NCI-H187 (cell line): ENCODE measurements at places on chromosomes 7 and 10.

DNA sequence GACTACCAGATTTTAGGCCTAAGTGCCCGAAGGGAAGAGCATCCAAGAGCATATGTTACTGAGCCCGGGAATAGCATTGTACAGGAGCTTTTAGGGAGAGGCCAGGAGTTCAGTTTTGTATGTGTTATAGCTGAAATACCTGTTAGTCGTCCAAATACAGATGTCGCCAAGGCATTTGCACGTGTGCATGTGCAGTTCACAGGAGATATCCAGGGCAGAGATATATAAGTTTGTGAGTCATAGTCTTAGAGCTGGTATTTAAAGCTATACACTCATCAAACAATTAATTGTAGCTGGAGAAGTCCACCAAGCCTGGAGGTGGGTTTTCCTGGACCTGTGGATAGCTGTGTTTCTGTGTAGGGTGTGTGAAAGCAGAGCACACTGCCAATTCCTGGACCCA, 394.0 kb upstream of the FZD8 start:
- DNase-seq: no peak

DNA sequence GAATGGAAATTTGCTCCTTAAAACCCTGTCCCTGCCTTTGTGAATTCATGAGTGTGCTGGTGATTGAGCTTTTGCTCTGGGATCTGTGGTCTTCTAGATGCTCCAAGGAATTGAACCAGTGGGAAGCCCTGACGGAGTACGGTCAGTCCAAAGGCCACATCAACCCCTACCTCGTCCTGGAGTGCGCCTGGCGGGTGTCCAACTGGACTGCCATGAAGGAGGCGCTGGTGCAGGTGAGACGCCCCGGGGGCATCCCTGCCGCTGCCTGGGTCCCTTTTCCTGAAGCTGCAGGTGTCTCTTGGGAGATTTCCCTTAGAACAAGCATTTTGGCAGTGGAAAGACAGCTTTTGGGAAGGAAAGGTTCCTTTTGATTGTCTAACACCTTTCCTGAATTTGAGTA, 100.3 kb downstream of the TRRAP start:
- no peak for DNase-seq

DNA sequence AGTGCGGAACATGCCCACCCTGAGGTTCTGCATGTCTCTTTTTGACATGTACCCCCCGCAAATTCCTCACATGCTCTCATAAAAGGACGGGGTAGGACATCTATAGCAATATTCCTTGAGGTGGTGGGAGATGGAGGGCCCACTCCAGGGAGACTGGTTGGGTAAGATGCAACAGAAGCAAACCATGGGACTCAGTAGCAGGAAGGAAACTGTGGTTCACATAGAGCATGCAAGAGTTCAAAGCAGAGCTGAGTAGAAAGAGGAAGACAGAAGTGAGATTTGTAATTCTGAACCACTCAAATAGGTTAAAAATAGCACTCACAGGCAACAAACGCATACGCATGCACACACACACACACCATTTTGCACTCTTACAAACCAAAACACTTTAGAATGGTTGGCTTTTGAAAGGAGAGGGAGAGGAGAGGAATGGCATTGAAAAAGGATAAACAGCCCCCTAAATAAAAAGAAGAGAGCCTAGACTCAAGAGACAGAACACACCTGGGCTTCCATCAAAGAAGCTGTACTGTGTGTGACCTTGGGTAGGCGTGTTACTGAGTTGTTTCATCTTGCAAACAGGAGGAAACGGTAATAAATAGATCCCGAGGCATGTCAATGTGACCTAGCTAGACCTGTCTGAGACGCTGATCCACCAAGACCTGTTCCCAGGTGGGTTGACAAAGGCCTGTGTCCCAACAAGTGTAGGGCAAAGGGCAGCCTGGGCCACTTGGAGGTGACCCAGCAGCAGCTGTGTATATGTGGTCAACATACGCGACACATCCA, 77.6 kb upstream of the LRRC4 start:
- DNase-seq: no peak

- DNase-seq: no peak
These were observed 151.5 kb downstream of the TEX36 start for GRCh38 chr10:125531465-125531864.

- DNase-seq: no peak
These were observed 527.4 kb upstream of the VSTM2A start for GRCh38 chr7:54014765-54015164.

DNA sequence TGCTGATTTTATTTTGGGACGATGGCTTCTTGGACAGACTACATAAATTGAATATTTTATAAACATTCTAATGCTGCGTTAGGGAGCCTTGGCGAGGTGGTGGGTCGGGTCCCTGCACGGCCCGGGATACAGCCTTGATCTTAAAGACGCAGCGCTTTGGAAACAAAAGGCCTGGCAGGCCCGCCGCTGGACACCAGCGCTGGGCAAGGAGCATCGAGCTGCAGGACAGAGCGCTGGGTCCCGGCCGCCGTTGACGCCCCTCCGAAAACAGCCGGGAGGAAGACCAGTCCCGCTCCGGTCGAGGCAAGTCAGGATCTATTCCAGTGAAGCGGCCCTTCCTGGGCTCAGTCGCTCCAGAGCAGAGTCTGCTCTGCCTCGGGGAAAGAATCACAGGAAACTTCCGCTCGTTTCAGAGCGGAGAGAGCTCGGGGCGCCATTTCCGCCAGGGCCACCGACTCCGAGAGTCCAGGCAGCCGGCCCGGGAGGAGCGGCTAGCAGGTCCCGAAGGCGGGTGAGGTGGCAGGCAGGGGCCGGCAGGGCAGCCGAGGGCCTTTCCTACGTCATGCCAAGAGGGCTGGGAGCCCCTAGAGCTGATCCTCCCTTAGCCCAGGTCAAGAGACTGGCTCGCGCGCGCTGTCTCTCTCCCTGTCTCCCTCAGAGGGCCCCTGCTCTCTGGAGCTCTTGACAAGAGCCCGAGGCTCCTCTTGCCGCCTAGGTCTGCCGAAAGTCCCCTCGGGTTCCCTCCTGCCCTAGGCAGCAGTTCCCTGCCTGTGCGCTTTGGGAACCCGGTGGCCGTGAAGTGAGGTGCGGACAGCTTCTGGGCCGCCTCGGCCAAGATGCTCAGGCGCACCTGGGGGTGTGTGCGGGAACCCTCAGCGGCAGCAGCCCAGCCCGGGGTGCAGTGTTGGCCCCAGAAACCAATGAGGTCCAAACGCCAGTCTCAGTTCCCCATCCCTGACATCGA, 1.4 kb upstream of the DRGX start:
- DNase-seq: no peak

- no peak for DNase-seq
These were observed 4.2 kb upstream of the UPP1 start for GRCh38 chr7:48084727-48085432.
